ENCODE measurements at places on chromosomes 16 and 17.

DNA sequence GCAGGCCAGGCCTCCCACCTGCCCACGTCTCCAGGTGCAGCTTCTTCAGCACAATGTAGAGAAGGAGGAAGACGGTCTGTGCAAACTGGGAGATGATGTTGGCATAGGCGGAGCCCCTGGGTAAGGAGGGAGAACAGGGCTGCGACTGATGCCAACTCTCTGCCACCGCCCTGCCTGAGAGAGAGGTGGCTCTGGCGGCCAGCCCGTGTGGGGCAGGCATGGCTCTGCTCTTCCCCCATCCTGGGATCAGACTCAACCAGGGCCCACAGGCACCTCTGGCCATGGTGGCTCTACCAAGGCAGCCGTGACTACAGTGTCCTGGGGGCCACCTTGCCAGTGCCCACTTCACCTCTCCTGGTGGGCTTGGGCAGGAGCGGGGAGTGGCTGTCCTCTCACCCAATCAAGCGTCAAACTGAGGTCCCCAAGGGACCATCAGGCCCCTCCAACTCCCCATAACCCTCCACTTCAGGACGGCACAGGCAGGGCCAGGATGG lies 8.6 kb downstream of the SLC47A2 start:
- DNase-seq = no peak

- DNase-seq = no peak
Measured at GRCh38 chr16:49466529-49466831, 92.9 kb downstream of the C16orf78 start.

GRCh38 chr16:12420661-12421209 lies 383.0 kb downstream of the CPPED1 start:
- no peak for DNase-seq

DNA sequence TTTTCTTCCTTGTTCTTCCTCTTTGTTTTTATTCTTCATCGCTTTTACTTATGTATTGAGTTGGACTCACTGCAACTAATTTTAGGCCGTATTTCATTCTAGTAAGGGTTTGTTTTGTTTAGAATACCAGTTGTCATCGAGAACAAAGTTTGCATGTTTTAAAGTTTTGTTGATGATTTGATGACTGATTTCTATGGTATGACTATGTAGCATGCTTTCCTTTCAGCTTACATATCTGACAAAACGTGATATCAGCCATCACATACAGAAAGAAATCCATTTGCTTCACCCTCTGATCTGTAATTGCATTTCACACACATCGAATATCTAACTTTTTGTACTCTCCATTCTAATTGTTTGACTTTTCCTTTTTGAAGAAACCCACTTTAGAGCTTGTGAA lies 4.0 kb downstream of the PRKCA start:
- DNase-seq = no peak

DNA sequence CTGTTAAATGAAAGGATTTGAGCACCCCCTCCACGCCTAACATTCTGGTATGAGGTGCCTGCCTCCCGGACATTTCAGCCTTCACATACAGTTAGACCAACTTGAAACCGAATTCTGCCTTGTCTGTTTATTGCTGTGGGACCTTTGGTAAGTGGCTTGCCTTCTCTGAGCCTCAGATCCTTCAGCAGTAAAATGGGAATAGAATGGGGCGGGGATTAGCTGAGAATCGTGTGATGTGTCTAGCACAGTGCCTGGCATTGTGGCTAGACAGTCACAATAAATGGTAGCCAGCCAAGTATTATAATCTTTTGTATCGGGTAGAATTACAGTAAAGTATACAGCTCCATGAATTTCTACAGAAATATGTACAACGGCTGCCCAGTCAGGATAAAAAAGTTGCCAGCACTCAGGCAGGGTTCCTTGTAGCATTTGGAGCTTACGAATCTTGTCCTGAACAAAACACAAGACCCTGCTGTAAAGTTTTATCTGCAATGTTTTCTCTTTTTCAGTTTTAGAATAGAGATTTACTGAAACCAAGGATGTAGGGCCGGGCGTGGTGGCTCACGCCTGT lies 786 bp downstream of the TMC7 start:
- no peak for DNase-seq

- no peak for DNase-seq
Measured at GRCh38 chr17:33803199-33803685, 451.8 kb upstream of the CCL2 start.

DNA sequence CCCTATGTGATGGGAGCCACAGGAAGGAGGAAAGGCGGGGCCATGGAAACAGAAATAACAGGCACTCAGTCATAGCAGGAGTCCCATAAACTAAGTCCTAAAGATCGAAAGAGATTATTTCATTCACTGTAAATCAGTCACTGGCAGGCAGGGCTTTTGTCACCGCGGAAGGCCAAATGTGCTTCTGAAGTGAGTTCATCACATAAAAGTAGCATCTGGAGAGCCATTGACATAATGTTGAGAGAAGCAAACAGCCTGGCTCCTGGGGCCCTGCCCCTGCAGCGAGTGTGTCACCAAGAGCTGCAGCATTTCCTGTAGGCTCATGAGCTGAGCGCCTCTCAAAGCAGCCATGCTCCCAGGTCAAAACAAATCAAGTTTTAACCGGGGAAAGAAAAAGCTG lies 476.2 kb downstream of the HAPSTR1 start:
- DNase-seq = no peak

DNA sequence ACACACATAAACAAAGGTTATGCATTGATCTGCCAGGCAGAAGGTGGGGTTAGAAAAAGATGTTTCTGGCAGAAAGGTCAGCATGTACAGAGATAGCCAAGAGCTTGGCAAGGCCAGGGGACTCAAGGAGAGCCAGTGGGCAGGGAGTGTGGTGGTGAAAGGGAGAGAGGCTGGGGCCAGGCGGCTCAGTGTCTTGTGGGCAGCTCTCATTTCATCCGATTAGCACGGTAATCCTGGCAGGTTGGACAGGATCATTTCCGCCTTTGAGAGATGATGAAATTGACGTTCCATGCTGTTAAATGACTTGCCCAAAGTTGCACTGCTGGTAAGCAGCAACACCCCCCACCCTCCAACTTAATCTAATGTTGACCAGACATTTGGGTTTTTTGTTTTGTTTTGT lies 3.6 kb downstream of the CHD9 start:
- no peak for DNase-seq

GRCh38 chr17:19285213-19285900 lies 48.2 kb downstream of the EPN2 start:
- no peak for DNase-seq

GRCh38 chr17:66425756-66426396 lies 123.5 kb downstream of the PRKCA start:
- no peak for DNase-seq

GRCh38 chr16:57870753-57871454 lies 68.6 kb upstream of the KIFC3 start:
- no peak for DNase-seq

DNA sequence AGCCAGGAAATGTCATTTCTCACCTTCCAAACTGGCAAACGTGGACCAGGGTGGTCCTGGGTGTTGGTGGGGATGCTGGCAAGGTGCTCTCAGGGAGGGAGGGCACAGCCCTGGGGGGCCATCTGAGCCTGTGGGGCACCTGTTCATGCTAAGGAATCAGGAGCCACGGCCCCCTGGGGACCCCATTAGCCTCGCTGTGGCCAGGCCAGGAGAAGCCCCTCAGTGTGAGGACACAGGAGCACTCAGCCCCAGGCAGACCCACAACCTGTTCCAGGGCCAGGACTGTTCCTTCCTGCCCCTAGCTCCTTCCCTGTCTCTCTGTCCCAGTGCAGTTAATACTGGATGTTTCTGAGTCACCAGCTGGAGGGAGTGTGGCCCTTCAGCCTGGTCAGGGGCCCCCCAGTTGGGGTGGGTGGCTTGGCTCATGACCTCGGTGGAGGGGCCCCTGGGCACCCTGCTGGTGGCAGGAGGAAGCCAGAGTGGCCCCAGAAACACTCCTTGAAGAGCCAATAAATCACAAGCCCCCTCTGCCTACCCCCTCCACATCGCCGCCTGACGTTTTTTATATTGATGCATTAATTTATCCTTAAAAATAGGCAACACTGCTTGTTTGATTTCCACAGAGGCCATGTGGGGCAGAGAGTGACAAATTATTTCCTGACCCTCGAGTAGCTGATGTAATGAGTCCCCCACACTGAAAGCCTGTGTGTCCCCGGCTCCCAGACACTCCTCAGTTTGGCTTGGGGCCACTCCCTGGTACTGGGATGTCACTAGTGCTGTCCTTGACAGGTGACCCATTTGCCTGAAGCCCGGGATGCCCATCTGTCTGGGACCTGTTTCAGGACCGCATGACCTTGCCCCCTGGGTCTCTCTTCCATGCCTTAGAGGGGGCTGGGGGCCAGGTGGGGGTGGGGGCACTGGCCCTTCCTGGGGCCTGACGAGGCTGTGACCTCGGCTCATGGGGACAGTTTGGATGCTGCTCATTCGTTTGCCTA lies 22.3 kb downstream of the ACTG1 start:
- peak; percentile 9 for DNase-seq

GRCh38 chr17:8386841-8387240 lies 3.8 kb upstream of the RPL26 start:
- DNase-seq = no peak

DNA sequence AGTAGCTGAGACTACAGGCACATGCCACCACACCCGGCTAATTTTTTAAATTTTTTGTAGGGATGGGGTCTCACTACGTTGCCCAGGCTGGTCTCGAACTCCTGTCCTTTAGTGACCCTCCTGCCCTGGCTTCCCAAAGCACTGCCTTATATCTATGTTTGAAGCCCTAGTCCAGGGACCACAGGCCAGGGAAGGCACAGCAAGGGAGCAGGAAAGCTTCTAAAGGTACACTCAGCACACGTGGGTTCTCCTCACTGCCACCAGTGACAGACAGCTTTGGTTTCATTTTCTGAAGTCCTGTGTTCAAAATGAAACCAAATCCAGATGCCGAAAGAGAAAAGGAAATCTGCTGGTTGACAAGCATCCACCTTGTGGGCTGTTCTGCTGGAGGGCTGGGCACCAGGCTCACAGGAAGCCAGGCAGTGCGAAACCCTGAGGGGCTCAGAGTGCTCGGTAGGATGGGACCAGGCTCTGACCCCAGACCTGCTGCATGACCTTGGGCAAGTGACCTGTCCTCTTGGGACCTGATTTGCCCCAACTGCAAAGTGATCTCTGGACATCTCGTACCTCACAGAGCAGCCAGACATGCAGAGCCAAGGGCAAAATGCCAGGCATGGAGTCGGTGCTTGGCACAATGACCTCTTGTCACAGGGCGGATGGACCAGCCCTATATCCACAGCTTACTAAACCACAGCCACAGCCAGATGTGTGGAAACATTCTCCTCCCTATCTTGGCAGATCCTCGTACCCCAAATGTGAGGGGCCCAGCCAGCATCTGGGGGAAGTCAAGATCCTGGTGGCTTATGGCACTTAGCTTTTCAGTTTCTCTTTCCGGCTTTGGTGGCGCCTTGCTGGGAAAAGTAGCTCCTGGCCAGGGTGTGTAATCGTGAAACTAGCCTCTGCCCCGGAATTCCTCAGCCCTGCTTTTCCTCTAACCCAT lies 2.8 kb upstream of the SOCS1 start:
- DNase-seq = no peak

- no peak for DNase-seq
Measured at GRCh38 chr17:37197336-37197735, 178.4 kb upstream of the C17orf78 start.

DNA sequence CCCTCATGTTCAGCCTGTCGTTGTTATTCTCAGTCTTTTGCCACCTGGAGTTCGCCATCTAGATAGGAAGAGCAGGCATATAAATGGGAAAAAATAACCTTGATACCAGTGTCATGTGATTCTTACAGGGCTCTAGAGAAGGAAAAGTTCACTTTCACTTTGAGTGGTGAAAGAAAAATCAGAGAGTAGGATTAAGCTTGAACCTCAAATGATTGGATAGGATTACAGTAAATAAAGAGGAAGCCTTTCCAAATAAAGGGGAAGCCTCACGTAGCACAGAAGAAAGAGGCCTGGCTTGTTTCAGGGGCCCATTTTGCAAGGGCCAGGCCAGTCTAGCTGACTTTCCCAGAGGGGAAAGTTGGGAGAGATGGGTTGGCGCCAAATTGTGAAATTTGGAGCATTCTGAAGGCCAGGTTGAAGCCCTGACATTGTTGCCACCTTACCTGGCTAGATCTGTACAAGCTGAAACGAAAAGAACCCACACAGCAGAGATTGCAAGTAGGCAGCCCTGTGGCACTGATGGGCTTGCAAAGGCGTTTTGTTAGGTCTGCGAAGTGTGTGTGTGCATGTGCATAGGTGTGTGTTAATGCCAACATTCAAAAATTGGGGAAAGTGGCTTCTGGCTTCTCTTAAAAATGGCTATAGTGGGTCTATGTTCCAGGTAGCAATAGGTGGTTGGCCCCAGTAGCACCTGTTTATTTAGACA lies 38.8 kb downstream of the TMC6 start:
- DNase-seq = no peak

GRCh38 chr17:13076905-13077304 lies 59.1 kb upstream of the ELAC2 start:
- DNase-seq = no peak

- DNase-seq = no peak
Measured at GRCh38 chr16:50289950-50290764, 23.8 kb downstream of the ADCY7 start.

- DNase-seq = no peak
Measured at GRCh38 chr17:27824176-27824715, 23.9 kb upstream of the NOS2 start.

GRCh38 chr16:24635900-24636610 lies 93.4 kb upstream of the TNRC6A start:
- no peak for DNase-seq

DNA sequence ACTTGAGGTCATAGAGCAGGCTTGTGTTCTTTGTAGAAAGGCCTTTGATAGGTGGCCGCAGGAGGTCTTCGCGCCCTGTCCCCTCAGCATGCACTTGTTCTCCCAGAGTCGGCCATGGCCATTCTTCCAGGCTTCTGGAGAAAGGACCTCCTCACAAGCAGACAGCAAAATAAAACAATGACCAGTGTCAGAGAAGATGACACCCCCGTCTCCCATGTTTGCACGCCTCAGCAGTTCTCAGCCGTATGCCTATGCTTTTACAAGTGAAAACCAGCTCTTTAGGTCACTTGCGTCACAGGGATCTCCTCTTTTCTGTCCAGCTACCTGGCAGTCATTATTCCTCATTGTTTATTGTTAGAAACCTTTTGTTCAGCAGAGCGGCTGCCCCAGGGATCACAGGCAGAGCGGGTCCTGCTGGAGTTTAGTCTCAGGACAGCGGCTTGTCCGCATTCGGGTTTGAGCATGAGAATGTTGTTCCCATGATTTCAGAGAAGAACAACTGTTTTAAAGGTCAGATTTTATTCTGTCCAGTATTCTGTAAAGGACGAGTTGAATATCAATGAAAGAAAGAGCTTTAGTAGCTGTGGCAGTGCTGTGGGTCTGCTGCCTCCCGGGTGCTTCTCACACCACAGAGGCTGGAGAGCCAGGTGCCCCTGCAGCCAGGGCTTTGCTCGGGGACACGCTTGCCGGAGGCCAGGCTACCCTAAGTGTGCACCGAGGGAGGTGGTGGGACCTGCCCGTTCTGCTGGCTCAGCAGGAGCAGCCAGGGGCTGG lies 123.9 kb downstream of the RPTOR start:
- peak; percentile 28 for DNase-seq
